ENCODE measurements at places on chromosomes 2 and 18.

DNA sequence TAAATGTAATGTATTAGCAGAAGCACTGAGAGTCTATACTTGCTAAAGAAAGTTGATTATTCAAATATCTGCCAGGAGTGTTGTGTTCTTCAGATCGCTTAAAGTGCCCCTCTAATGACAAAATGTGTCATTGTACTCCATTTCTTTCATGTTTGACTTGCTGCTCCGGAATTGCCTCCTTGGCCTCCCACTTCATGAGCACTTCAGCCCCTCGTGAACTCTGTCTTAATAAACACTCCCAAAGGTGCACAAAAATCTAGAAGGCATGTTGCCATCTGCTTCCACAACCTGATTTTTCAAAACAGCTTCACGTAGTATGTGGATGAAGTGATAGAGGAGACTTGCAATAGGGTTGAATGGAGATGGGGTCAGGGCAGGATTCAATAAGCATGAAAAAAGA lies 396.1 kb downstream of the TDRD15 start:
- DNase-seq: no peak

GRCh38 chr2:72917138-72917876 lies at the start of gene EMX1:
Gene EMX1, plus strand, starts transcription at chr2:72917519. Its CDS starts 334 bp downstream, at chr2:72917853.
- DNase-seq: no peak

- no peak for DNase-seq
Measured at GRCh38 chr2:143140864-143141661, 11.8 kb downstream of the ARHGAP15 start.

GRCh38 chr18:57025540-57025939 lies 121.3 kb upstream of the BOD1L2 start:
- no peak for DNase-seq

- DNase-seq: no peak
Measured at GRCh38 chr2:11876436-11876835, 130.0 kb downstream of the LPIN1 start.

DNA sequence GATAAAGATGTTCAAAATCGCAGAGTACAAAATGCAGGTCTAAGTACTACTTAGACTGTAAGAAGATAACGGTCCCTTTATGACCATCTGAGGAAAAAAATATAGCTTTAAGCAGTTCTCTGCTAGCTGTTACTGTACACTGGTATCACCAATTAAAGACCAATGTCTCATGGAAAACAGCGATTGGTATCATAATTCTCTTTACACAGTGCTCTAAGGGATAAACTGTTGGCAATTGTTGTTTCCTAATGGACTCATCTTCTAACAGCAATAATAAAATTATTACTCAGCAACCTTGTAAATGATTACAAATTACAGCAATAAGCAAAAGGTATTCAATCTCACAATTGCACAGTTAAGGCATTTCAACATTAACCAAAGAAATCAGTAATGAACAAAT lies 142.2 kb upstream of the DLGAP1 start:
- DNase-seq: no peak

GRCh38 chr2:226137201-226137811 lies 662.3 kb downstream of the IRS1 start:
- no peak for DNase-seq

DNA sequence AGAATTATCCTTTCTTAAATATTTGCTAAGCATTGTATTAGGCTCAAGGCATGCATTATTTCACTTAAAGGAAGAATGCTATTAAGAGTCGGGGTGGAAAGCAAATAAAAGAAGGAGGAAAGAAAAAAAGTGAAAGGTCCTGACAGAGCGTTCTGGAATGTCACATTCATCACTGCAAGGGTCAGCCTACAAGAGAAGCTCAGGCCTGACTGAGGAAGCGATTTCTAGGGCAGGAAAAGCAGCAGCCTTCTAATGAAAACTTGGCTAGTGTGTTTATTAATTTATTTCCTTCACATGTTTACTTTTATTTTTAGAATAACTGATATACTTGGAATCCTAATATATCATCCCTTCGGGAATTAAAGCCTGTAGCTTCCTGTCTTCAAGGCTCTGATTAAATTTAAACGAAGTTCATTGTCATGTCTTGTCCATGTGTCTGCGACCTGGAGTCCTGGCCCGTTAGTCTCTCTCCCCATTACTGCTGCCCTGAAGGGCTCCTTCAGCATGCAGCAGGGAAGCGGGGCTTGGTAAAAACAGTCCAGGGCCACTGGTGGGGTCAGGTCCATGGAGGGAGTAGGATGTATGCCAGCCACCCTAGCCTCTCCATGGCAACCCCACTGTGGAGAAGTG lies 119.2 kb upstream of the CCDC68 start:
- DNase-seq: no peak

DNA sequence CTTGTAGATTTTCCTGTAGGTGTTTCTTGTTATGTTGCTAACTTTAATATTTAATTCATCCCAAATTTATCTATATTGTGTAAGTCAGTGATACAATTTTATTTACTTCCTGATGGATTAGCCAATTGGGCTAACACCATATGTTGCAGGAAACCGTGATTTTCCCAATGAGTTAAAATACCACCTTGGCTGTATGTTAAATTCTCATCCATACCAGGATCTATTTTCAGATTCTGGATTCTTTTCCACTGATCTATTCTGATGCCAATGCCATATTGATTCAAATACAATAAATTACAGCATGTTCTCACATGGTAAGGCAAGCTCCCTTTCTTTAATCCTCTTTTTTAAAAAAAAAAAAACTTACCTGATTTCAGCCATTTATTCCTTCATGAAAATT lies 85.8 kb upstream of the DNAJC10 start:
- DNase-seq: no peak

GRCh38 chr2:76080154-76080553 lies 369.4 kb upstream of the GCFC2 start:
- no peak for DNase-seq

DNA sequence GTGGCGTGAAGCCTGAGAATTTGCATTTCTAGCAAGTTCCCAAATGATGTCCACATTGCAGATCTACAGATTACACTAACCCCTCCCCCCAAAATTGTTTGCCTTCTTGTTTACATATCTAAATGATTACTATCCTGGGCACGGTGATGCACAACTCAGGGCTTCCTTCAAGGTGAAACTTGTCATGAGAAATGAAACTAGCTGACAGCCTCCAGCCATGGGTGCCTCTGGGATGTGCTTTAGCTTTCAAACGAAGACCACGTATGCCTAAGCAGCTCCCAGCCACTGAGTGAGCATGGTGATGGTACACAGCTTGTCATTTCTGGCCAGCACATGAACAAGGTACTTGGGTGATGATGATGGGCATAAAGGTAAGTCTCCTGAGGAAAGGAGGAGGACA lies 464.8 kb upstream of the DDX18 start:
- no peak for DNase-seq

GRCh38 chr18:28175150-28175929 lies 1.6 kb downstream of the CDH2 start:
- peak; percentile 49 for DNase-seq

DNA sequence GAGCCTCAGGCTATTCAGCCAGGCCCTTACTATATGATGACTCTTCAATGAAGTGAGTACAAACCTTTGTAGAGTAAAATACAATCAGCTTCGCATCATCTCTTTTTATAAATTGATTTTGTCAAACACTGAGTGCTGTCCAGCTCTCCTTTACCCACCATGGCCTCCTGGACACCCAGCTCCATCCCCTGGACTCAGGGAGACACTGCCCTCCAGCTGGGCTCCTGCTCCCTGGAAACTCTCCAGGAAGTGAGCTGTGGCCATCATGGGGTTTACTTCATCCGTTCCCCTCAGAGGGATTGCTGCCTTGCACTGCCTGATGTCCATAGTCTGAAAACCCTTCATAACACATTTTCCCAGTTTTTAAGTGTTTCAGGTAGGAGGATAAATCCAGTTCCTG lies 82.5 kb upstream of the XIRP2 start:
- DNase-seq: no peak

GRCh38 chr2:240293557-240294461 lies 141.7 kb upstream of the GPC1 start:
- no peak for DNase-seq

GRCh38 chr2:201699416-201699815 lies 972 bp upstream of the MPP4 start:
- no peak for DNase-seq

GRCh38 chr2:189327879-189328847 lies 113.1 kb upstream of the WDR75 start:
- no peak for DNase-seq

DNA sequence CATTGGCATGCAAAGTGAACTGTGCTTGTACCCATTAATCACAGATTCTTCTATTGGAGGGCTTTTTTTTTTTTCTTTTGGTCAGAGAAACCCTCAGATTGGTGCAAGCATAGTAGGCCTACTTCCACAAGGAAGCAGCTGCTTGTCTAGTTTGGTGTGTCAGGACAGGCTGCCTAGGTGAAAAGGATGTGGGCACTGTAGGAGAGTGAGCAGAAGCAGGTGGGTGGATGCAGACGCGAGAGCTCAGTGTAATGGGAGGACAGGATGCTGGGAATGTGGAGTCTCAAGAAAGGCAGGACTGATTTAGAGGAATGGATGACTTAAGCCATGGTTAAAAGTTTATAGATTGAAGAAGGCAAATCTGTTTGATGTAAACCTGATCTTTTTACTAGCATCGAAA lies 3.1 kb downstream of the ELP2 start:
- DNase-seq: no peak

DNA sequence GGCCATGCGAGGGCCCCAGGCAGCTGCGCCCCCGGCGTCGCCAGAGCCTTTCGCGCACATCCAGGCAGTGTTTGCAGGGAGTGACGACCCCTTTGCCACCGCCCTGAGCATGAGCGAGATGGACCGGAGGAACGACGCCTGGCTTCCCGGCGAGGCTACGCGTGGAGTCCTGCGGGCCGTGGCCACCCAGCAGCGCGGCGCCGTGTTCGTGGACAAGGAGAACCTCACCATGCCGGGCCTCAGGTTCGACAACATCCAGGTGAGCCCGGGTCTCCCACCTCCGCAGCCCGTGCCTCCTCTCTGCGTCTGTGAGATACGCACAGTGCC lies 8.9 kb downstream of the TRAPPC12 start:
- DNase-seq: no peak

DNA sequence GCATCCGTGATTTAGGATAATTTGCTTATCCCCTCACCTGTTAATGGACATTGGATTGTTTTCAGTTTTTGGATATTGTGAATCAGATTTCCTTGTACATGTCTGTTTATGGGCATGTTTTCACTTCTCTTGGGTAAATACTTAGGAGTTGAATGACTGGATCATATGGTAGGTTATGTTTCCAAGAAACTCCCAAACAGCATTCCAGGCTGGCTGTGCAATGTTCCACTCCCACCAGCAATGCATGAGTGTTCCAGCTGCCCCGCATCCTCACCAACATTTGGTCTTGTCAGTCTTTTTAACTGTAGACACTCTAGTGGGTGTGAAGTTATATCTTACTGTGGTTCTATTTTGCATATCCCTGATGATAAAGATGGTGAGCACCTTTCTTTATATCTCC lies 8.9 kb upstream of the LRRFIP1 start:
- DNase-seq: no peak

DNA sequence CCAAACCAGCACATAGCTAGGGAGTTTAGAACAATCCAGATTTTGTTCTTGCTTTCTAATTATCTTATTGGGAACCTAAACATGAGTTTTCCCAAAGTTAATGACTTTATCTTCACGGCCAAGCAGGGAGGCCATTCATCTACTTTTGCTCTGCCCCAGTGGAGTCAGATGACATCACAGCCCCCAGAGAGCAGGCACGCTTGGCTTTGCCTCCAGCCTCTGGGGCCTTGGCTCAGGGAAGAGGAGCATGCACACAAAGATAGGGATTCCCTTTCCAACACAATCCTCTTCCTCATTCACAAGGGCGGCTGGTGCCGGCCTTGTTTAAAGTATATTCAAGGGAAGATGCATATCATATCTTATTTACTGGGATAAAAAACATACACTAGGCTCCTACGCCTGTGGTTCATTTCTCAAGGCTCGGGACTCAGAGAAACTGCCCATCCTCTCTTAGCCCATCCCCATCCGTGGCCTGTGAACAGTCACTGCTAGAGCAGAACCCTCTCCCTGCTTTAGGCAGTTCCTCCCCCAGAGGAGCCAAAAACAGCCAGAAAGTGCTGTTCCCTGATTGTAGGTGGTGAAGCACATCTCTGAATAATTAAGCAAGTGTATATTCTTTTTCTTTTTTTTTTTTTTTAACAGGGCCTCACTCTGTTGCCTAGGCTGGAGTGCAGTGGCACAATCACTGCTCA lies 21.2 kb downstream of the TGFA start:
- no peak for DNase-seq

GRCh38 chr18:74914648-74915047 lies 294.3 kb downstream of the PTGR3 start:
- no peak for DNase-seq

GRCh38 chr2:3527886-3528785 lies 8.8 kb upstream of the ADI1 start:
- no peak for DNase-seq

- DNase-seq: no peak
Measured at GRCh38 chr2:102755284-102755683, 6.5 kb upstream of the TMEM182 start.

- no peak for DNase-seq
Measured at GRCh38 chr2:228869636-228870264, 401.3 kb downstream of the PID1 start.

GRCh38 chr2:65069439-65069824 lies 13.2 kb downstream of the CEP68 start:
- DNase-seq: no peak

GRCh38 chr2:150674283-150674682 lies 186.8 kb upstream of the RND3 start:
- no peak for DNase-seq

DNA sequence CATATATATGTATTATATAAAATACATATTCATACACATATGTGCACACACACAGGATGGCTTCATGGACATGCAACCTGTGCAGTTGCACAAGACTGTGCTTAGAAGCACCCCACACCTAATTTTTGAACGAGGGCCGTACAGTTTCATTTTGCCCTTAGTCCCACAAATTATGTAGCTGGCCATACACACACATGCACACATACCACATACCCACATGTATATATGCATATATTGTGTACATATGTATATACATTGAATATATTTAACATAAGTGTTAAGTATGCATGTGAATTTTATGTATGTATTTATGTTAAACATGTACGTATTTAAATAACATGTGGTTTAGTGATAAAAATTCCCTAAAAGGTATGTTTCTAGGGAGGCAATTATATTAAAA lies 18.3 kb downstream of the GPATCH11 start:
- no peak for DNase-seq

DNA sequence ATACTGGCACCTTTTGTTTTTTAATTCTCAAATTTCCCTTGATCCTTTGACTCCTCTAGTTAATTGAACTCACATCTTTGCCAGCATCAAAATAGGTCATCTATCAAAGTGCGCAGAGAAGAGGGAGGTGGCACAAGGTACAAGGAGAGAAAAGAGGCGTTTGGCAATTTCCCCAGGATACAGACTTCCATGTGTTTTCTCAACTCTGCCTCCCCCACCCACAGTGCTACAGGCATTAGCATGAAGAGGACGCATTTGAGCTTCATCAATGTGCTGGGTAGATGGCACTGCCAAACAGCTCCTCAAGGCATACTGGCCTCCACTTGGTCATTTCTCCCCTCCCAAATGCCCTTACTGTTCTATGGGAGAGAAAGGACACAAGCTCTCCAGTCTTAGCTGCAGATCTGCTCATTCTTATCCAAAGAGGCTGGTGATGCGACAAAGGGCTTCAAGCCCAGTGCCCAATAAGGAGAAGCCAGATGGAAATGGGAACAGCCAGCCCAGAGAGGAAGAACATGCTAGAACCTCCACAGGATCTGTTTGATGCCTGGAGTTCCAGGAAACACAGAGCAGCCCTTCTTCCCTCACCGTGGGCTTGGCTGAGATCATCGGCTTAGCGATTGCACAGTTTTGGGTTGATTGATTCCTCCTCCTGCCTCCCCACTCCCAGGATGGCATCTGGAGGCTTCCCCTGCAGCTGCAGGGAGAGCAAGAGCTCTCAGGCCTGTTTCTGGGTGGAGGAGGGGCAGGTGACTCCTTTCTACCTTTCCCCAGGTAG lies 144.7 kb upstream of the SMAD2 start:
- peak; percentile 18 for DNase-seq

Data from hippocampal formation (tissue), 2 donors.